ENCODE measurements at places on chromosomes 3 and 15.

DNA sequence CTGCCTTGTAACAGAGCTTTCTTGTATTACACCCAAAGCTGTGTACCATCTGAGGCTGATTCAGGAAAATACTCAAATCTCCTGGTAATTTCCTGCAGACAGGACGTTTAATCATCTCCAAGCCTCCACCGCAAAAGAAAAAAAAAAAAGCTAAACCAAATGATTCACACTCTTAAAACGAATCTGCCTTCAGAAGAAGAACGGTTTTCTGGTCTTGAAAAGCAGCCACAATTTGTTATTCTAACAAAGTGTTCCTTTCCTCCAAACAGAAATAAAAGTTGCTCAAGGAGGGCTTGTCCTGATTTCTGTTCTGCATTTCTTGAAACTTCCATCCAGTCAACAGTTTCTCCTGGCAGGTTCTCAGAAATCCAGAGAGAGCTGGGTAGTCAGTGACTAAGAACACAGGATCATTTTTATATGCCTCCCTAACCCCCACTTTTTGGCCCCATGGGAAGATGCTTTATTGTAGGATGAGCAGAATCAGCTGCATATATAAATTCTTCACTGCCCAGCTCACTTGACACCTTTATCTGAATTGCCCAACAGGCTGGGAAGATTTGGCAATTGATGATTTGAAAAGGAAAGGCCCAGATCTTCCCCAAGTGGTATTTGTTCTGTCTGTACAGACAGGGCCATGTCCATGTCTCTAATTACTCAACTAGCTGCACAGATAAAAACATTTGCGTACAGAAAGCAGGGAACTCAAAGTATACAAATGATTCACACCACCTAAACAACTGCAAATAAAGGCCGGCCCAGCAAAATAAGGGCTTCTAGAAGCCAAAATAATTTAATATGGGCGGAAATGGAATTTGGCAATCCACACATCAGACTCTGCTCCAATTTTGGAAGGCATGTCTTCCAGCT is 41.0 kb upstream of the PRICKLE2 start:
- no peak for DNase-seq

GRCh38 chr3:128932516-128933212 is 53.2 kb downstream of the ACAD9 start:
- no peak for DNase-seq

DNA sequence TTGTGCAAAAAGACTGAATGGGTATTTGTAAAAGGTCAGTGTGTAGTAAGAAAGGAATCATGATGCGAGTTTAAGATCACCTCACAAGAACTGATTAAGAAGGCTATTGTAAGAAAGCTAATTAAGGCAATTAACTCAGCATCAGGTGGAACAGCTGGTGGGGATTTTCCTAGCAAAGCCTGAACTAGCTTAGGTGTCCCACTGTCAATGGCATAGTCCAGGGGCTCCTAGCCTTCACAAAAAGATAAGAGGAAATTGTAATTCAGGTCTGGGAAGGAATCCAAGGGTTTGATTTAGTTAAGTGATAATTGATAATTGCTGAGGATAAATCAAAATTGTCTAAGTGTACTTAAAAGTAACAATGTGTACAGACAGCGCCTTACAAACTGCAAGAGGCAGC is 901.6 kb downstream of the TUSC7 start:
- no peak for DNase-seq

- DNase-seq, result peak; percentile 39
Measured at GRCh38 chr3:195859061-195859845, 47.5 kb upstream of the MUC4 start.

- DNase-seq, result no peak
Measured at GRCh38 chr15:42065033-42065432, 29.3 kb downstream of the PLA2G4D start.

GRCh38 chr3:120637851-120638559 is 41.9 kb downstream of the NDUFB4 start:
- no peak for DNase-seq

- no peak for DNase-seq
Measured at GRCh38 chr3:171790574-171790897, 19.7 kb downstream of the PLD1 start.

DNA sequence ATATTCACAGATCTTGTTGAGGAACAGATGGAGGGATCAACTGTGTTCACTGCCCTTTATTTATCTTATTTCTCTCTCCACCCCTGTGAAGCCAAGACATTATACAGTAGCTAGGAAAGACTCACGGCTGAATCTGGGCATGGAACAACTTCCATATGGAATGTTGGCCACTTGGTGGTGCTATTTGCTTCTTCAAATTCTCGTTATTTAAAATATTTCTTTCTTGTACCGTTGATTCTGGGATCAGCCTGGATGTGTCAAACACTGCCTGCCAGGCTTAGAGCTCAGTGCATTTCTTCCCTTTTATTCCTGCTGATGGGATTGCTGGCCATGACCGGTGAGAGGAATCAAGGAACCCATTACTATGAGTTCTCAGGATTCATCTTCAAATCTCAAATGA is 17.5 kb upstream of the GASK1A start:
- DNase-seq, result no peak

GRCh38 chr3:58258392-58259055 is 20.9 kb downstream of the ABHD6 start:
- no peak for DNase-seq

- DNase-seq, result no peak
Measured at GRCh38 chr15:41554343-41554742, 4.7 kb upstream of the TYRO3 start.

GRCh38 chr3:135231737-135232136 is 436.7 kb downstream of the EPHB1 start:
- DNase-seq, result no peak

- no peak for DNase-seq
Measured at GRCh38 chr3:175105066-175105465, 245.9 kb downstream of the NAALADL2 start.
